HS-5 (cell line): ENCODE measurements at places on chromosomes 5 and 9.

GRCh38 chr9:98873951-98874371, 66.5 kb downstream of the GALNT12 start:
- no peak for DNase-seq

DNA sequence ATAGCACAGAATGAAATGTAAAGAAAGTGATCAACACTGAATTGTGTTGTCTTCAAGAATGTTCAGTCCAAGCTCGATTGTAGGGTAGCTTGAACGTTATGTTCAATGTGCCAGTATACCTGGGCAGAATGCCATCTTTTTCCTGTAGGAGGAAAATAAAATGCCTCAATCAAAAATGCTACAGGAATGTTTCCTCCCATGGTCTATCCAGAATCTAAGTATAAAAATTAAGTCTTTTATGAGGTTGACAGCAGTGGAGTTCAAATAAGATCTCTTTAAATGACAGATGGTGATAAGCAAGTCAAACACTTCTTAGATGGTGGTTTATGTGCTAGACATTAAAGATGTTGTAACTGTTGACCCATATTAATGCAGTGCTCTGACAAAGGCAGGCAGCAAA, 488.6 kb downstream of the CSNK1G3 start:
- no peak for DNase-seq

- no peak for DNase-seq
These were observed 42.9 kb downstream of the TTLL11 start for GRCh38 chr9:122050167-122050566.

GRCh38 chr9:129919841-129920240, 84.6 kb downstream of the USP20 start:
- DNase-seq = no peak

- no peak for DNase-seq
These were observed 153.5 kb downstream of the ZNF608 start for GRCh38 chr5:124592891-124593290.

DNA sequence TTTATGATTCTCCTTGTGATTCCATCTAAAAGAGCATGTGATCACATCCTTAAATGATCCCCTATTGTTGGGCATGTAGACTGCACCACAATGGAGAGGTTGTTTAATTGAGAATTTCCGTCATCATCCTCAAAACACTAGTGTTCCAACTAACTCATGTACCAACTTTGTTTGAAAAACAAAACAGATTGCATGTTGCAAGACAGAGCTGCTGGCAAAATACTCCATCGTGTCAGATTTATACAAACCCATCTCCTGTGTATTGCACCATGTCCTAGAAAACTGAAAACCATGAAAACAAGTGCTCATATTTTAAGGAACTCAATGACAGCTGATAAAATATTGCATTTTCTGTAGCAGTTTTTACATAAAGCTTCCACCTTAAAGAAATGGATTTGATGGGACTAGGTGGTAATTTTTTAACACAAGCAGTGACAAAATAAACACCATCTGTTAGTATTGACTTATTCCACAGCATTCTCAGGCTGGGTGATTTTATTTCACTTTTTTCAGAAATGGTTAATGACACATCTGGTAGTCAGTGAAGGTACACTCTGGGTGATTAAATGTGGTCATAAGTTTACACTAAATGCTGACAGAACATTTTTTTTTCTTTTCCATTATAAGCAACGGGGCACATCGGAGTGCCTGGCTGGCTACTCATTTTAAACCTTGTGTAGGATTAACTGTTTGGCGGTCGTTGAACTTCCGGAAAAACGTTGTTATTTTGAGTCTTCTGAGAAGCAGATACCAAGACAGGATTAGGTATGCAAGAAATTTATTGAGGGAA, 602.9 kb upstream of the WWC1 start:
- no peak for DNase-seq
